ENCODE measurements at places on chromosomes 5 and 9. TPM values are rescaled to one million over a fixed set of nuclear protein-coding genes. Genes with fewer than 3 reads are reported as not detected.

DNA sequence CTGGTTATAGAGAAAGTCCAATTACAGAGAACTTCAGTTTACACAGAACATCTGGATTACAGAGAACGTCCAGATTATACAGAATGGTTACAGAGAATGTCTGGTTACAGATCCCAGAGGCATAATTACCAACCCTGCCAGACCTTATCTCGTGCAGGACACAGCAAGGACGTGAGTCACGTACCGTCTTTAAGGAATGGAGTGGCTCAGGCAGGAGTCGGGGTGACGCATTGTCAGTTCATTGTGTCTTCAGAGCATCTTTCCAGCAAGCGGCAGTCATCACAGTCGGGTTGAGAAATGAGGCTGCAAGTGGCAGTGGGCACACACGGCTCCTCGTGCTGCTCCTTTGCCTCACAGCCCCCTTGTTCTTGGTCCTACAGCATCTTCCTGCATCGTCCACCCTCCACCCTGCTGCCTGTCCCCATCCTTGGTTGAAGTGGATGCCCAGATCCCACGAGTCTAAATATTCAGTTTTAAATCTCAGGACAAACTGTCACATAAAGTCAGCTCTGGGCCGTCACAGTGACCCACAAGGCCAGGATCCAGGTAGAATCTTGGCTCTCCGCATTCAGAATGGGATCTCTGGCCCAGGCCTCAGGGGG is 30.0 kb upstream of the SLC6A19 start:
- no peaks in the 10 kb centered on the region for H3K27me3 ChIP-seq
- no peak for DNase-seq
- no peaks in the 10 kb centered on the region for H3K36me3 ChIP-seq
- no peaks in the 10 kb centered on the region for H3K4me1 ChIP-seq
- no peak overlapping the region for H3K4me3 ChIP-seq

DNA sequence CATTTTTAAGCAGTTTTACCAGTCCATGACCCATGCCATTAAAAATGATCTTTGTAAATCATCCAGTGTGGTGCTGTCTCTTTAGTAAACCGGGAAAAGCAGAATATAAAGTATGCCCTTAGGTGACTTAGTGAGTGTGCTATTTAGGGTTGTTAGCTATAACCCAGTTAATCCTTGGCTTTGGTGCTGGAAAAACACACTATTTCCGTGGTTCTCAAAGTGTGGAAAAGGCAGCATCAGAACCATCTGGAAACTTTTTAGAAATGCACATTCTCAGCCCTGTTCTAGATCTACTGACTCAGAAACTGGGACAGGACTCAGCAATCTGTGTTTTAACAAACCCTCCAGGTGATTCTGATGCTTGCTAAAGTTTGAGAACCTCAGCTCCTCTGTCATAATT is 123.6 kb upstream of the ZNF608 start:
- DNase-seq, result no peak
- H3K4me3 ChIP-seq, result no peak overlapping the region
- H3K4me1 ChIP-seq, result peaks cover 48% of the 10 kb centered on the region
- peak overlapping the region; percentile 48 for H3K27ac ChIP-seq

The CNTNAP3B gene
- polyA plus RNA-seq, result 15.0 TPM

The NUDCD2 gene
- polyA plus RNA-seq, result 48.0 TPM

DNA sequence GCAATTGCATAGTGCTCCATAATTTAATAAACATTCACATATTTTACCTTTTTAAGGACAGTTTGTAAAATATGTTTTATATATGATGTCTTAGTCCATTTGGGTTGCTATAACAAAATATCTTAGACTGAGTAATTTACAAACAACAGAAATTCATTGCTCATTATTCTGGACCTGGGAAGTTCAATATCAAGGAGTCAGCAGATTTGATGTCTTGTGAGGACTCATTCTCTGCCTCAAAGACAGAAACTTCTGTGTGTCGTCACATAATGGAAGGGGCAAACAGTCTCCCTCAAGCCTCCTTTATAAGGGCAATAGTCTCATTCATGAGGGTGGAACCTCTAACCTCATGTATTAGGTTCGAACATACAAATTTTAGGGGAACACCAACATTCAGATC is 455.9 kb downstream of the TAF11L14 start:
- no peaks in the 10 kb centered on the region for H3K4me1 ChIP-seq
- H3K27me3 ChIP-seq, result no peaks in the 10 kb centered on the region
- H3K4me3 ChIP-seq, result no peak overlapping the region
- no peak for DNase-seq
- H3K27ac ChIP-seq, result no peak overlapping the region

DNA sequence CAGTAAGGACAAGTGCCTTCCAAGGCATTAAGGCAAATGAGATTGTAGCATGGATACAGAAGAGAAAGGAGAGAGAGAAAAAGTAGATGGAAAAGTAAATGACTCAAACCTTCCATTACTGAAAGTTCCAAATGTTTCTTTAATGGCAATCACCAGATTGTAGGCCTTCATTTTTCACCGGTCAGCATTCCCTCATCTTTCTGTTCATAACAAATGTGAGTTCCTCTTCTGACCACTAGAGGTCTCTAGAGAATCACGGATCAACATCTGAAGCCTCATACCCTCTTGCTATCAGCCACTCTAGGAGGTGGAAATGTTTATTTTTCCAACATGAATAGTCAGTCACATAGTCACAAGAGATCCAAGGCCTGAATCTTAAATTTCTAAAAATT is 73.6 kb upstream of the RPS23 start:
- H3K4me3 ChIP-seq, result no peak overlapping the region
- DNase-seq, result peak; percentile 84
- no peaks in the 10 kb centered on the region for H3K36me3 ChIP-seq
- peaks cover 24% of the 10 kb centered on the region for H3K4me1 ChIP-seq
- H3K27ac ChIP-seq, result peak overlapping the region; percentile 63
- no peaks in the 10 kb centered on the region for H3K27me3 ChIP-seq

DNA sequence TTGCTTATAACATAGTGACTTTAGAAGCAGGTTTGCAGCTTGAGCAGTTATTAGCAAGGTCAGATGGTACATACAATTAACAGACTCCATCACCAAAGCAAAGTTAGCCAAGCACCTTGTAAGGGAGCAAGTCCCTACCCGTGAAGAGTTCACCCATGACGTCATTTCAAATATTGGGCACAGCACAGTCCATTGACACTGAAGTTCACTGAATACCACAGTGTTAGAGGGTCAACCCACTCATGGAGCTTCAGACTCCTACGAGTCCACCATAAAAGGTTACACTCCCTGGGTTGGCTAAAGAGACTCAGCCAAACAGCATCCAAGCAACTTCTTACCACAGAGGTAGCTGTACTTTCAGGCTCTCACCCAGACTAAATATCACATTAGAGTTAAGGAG is 77.5 kb downstream of the GALNT10 start:
- H3K4me3 ChIP-seq, result no peak overlapping the region
- H3K4me1 ChIP-seq, result peaks cover 12% of the 10 kb centered on the region
- no peaks in the 10 kb centered on the region for H3K36me3 ChIP-seq
- H3K27ac ChIP-seq, result no peak overlapping the region
- H3K27me3 ChIP-seq, result no peaks in the 10 kb centered on the region

- no peaks in the 10 kb centered on the region for H3K27me3 ChIP-seq
- DNase-seq, result no peak
- no peak overlapping the region for H3K27ac ChIP-seq
- H3K4me3 ChIP-seq, result no peak overlapping the region
Observed at GRCh38 chr9:128762671-128763449, 8.9 kb downstream of the ZER1 start.

The TRAF1 gene
- polyA plus RNA-seq, result 9.3 TPM

DNA sequence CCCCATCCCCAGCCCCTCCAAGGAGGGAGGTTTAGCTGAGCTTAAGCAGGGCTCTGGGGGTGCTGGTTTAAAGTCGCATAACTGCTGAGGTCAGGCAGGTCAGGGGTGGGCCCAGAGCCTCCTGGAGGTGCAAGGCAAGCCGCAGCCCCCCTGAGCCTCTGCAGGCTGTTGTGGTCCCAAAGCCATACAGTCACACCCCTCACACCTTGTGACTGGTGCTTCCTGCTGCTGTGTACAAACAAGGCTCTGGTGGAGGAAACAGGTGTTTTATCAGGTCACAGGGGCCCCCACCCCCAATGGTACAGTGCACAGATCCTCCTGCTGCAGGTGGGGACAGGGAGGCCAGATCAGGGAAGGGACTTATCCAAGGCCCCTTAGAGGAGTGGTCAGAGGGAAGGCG is 8.0 kb downstream of the TCF7 start:
- H3K36me3 ChIP-seq, result no peaks in the 10 kb centered on the region
- no peaks in the 10 kb centered on the region for H3K27me3 ChIP-seq
- no peak for DNase-seq
- H3K4me1 ChIP-seq, result peaks cover 9% of the 10 kb centered on the region
- H3K4me3 ChIP-seq, result no peak overlapping the region

The CAST gene
- polyA plus RNA-seq, result 135 TPM

DNA sequence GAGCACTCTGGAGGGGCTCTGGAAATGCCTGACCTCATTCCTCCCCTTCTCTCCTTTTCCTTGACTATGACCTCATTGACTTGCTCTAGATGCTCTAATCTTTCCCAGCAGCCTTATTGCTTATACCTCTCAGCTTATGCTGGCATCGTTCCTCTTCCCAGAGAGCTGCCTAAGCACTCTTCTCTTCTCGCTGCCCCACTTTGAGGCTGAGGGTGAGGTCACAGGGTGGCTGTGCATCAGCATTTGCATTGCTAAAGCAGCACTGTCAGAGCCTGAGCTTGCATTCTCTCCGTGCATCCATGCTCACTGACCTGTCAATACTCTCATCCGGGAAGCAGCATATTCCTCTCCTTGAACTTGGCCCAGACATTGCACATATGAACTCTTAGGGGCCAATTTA is 96.4 kb upstream of the NTRK2 start:
- H3K36me3 ChIP-seq, result no peaks in the 10 kb centered on the region
- no peak for DNase-seq
- no peak overlapping the region for H3K4me3 ChIP-seq
- H3K27ac ChIP-seq, result no peak overlapping the region

The FRMPD1 gene
- polyA plus RNA-seq, result 0.20 TPM

- no peak for DNase-seq
- no peak overlapping the region for H3K27ac ChIP-seq
- no peaks in the 10 kb centered on the region for H3K36me3 ChIP-seq
- no peak overlapping the region for H3K4me3 ChIP-seq
- peaks cover 5% of the 10 kb centered on the region for H3K4me1 ChIP-seq
Observed at GRCh38 chr5:65981548-65981947, 55.2 kb downstream of the ERBIN start.

DNA sequence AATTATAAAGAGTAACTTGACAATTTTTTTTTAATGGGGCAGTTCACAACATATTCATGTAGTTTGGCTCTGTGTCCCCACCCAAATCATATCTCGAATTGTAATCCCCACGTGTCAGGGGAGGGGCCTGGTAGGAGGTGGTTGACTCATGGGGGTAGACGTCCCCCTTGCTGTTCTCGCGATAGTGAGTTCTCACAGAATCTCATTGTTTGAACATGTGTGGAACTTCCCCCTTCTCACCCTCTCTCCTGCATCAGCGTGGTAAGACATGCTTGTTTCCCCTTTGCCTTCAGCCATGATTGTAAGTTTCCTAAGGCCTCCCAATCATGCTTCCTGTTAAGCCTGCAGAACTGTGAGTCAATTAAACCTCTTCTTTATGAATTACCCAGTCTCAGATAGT is 40.7 kb downstream of the FBXW11 start:
- DNase-seq, result no peak
- H3K36me3 ChIP-seq, result no peaks in the 10 kb centered on the region

DNA sequence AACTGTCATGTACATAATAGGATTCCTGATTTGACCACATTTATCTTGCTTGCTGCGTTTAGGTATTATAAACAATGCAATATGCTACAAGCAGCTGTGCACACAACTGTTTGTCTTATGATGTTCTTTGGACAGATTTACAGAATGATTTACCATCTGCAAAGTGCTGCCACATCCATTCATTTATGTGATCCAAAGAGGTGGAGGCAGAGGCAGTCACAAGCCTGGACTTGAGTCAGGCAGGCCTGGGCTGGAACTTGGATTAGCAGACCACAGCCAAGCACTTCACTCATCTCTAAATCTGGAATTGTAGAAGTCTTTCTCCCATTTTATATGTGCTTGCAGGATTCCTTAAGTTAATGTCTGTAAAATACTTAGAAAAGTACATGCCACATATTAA is 149.0 kb downstream of the INSYN2B start:
- H3K4me1 ChIP-seq, result peaks cover 5% of the 10 kb centered on the region
- no peaks in the 10 kb centered on the region for H3K27me3 ChIP-seq
- H3K27ac ChIP-seq, result no peak overlapping the region
- DNase-seq, result no peak

The GPX8 gene
- 68.5 TPM for polyA plus RNA-seq

The CDC25C gene
- 14.6 TPM for polyA plus RNA-seq

- no peak overlapping the region for H3K4me3 ChIP-seq
- no peaks in the 10 kb centered on the region for H3K36me3 ChIP-seq
- no peak for DNase-seq
- H3K27me3 ChIP-seq, result no peaks in the 10 kb centered on the region
- H3K4me1 ChIP-seq, result peaks cover 3% of the 10 kb centered on the region
Observed at GRCh38 chr5:74056789-74057164, 430.8 kb downstream of the ARHGEF28 start.

DNA sequence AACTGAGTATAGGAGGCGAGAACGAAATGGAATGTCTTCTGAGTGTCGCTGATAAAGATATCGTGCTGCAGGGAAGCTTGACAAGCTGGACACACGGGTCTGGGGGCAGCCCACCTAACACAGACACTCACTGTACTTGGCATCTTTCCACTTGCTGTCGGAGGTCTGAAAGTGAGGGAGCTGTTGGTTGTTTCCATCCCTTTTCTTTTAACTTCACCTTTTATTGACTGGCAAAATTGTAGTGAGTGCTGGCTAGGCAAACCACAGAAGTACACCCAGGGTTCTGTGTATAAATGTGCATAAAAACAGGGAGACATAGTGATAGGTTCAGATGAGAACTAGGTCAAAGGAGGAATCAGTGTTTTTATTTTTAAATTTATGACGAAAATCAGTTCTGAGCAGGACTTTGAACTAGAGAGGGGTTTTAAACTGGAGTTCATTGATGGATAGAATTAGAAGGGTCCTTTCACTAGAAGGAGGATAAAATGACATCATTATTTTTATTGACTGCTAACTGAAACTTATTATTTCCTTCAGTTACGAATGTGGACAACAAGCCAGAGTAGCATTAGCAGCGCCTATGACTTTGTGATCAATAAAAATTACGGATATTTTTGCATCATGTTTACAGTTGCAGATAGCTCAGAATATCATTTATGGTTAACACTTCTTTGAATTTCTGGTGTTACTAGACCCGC is 817 bp downstream of the GAPVD1 start:
- H3K27me3 ChIP-seq, result no peaks in the 10 kb centered on the region
- H3K4me1 ChIP-seq, result peaks cover 8% of the 10 kb centered on the region
- peak overlapping the region; percentile 92 for H3K4me3 ChIP-seq
- H3K36me3 ChIP-seq, result peaks cover 32% of the 10 kb centered on the region
- peak; percentile 22 for DNase-seq
- H3K27ac ChIP-seq, result peak overlapping the region; percentile 90

- no peaks in the 10 kb centered on the region for H3K27me3 ChIP-seq
- DNase-seq, result no peak
- peaks cover 35% of the 10 kb centered on the region for H3K4me1 ChIP-seq
- no peak overlapping the region for H3K4me3 ChIP-seq
- no peaks in the 10 kb centered on the region for H3K36me3 ChIP-seq
Observed at GRCh38 chr5:139385061-139386049, 2.3 kb upstream of the SLC23A1 start.
